ENCODE measurements at places on chromosomes 16 and 17.

DNA sequence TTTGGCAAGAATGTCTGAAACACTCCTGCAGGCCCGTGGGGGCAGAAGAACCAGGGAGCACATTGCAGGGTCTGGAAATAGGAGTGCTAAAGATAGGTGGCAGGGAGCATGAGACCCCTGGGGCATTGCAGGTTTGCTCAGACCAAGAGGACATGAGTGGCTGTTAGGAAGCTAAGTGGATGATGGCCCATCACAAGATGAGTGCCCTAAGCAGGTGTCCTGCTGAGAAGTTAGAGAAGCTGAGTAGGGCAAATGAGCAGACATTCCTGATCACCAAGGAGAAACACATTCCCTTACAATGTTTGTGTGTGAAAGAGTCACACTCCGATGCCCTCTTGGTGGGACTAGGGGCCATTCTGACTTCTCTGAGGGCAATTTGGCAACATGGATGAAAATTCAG lies 9.9 kb downstream of the MLYCD start:
- no peak for DNase-seq

GRCh38 chr17:50206604-50207293 lies 5.3 kb upstream of the COL1A1 start:
- no peak for DNase-seq

DNA sequence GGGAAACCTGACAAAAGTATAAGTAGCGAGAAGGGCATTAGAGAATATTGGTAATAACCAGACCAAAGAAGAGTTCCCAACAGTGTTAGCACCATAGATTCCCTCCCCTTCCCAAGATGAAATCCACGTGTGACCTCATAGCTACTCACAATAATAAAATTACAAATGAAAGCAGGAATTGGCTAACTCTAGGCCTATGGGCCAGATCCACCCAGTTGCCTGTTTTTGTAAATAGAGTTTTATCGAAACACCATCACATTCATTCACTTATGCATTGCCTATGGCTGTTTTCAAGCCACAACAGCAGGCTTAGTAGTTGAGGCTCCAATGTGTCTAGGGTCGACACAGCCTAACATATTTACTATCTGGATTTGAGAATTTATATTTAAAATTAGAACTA lies 7.8 kb downstream of the CPHXL start:
- no peak for DNase-seq

GRCh38 chr17:68446626-68447041 lies 10.7 kb downstream of the WIPI1 start:
- DNase-seq = no peak

GRCh38 chr17:10052106-10052813 lies 146.1 kb downstream of the GAS7 start:
- DNase-seq = no peak

- no peak for DNase-seq
These were observed 28.6 kb downstream of the SLC38A8 start for GRCh38 chr16:84013787-84014569.

DNA sequence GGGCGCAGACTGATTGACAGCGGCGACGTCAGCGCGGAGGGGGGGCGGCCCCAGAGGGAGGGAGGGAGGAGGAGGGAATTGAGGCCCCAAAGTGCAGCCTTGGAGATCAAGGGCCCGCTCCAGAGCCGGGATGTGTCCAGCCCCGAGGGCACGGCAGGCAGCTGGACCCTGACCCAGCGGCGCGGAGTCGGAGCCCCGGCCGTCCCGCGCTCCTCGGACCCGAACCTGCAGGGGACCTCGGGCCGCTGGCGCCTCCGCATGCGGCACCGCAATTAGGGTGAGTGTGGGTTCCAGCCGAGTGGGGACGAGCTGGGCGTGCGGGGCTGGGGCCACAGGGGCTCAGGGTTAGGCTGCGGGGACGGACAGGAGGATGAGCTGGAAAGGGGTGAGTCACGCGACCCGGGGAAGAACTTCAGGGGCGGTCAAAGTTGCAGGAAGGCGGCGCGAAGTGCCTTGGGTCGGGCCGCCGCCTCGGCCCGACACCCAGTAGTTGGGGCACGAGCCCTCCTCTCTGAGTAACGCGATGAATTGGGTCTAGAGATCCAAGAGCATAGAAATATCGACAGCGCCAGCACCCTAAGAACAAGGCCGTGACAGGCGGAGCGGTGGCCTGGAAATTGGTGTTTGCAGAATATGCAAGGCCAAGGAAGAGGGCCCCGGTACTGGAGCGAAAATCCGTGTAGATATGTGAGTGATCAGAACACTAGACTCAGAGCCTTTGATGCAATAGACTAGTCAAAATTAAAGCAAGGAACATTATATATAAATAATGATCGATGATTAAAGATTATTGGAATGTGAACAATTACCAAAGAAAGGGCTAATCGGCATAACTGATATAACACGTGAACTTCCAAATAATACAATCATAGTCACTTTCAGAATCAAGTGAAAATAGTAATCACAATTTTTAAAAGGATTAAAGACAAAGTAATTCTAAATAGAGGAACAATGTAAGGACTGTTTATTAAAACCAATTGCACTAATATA lies at the start of gene TBX4:
Gene TBX4, plus strand, starts transcription at position 122 of the 990 bp plus-strand sequence. CDS start 4,069 bp downstream, outside the sequence.
- no peak for DNase-seq

- DNase-seq = no peak
These were observed 52.4 kb upstream of the MRPS23 start for GRCh38 chr17:57902117-57902799.

DNA sequence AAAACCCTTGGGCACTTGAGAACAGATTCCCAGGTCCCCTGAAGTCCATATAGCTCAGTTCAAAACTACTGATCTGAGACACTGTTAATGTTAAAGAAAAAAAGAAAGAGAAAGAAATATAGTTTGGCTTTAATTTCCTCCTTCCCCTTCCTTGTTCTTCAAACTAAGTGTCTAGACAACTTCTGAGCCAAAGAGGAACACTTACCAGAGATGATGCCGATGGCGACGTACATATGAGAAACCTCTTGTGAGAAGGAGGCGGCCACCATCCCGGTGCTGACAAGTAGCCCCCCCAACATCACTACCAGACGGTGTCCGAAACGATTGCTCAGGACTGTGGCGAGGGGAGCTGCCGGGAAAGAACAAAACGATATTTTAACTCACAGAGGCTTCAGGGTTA lies 17.2 kb downstream of the SLC16A6 start:
- no peak for DNase-seq

DNA sequence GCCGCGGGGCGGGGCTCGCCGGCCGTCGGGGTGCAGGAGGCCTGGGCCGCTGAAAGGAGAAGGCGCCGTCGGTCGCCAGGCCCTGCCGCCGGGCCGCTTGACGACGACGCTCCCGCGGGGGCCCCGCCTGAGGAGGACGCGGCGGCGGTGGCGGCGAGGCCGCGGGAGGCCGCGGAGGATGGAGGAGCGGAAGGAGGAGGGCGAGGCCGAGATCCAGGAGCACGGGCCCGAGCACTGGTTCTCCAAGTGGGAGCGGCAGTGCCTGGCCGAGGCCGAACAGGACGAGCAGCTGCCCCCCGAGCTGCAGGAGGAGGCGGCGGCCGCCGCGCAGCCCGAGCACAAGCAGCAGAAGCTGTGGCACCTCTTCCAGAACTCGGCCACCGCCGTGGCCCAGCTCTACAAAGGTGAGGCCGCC lies 430 bp downstream of the HAPSTR1 start:
- peak; percentile 45 for DNase-seq

DNA sequence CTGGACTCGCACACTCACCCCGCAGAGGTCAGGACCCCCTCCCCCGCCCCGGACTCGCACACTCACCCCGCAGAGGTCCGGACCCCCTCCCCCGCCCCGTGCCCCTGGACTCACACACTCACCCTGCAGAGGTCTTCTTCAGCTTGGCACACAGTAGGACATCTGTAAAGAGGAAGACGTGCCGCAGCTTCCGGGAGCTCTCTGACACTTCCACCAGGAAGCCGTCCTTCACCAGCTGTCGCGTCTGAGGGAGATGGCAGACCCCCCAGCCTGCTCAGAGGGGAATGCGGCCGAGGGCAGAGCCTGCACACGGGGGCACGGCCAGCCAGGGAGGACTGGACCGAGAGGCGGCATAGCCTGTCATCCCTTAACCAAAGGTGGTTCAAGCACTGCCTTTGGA lies 72.9 kb downstream of the TIMM22 start:
- DNase-seq = no peak

DNA sequence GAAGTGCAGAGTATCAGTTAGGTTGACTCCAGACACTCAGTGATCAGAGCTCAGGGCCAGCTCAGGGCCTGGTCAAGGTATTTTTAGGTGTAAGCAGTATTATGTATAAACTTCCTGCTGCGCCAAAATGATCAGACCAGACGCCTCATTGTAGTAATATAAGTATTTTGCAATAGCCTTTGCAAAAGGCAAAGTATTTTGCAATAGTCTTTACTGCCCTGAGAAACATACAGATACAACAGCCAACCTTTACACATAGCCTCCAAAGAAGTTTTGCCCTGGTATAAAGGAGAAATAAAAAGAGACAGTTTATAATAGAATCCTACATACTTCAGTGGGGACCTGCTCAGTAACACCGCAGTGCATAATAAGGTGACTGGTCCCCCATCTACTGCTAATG lies 333.0 kb upstream of the EEF2KMT start:
- no peak for DNase-seq

- DNase-seq = no peak
These were observed 778.6 kb downstream of the KCNJ2 start for GRCh38 chr17:70947636-70948565.

- no peak for DNase-seq
These were observed 11.4 kb downstream of the NOS2 start for GRCh38 chr17:27788919-27789318.

All from activated gamma-delta T cell (primary cell).